ENCODE measurements at places on chromosomes 1 and 21.

DNA sequence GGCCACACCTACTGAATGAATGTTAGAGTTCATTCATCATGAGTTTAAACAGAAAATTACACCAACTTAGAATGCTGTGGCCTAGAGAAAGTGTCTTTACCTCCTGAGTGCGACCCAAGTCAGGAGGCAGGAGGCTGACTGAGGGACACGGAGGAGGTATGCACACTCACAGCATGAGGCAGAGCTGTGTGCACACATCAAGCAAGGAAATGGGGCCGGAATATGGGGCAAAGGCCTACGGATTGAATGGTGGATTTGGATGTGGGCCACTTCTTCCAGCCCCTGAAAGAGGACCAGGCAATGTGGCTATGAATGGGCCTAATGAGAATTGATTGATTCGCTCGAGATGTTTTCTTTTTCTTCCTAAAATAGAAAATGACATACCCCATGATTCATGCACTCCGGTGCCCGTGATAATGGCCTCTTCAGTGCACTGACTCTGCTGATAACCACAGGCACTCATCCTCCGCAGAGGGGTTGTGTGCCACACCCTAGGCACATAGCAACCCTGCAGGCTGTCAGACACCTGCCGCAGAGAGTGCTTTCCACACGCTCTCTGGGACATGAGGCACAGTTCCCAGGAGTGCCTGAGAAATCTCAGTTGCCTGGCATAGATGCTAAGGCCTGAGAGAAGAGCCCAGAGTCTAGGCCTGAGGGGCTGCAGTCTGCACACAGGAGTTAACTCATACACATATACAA is 155.5 kb downstream of the GLUL start:
- DNase-seq: no peak

- no peak for DNase-seq
Measured at GRCh38 chr1:158185770-158186169, 5.1 kb downstream of the CD1D start.

DNA sequence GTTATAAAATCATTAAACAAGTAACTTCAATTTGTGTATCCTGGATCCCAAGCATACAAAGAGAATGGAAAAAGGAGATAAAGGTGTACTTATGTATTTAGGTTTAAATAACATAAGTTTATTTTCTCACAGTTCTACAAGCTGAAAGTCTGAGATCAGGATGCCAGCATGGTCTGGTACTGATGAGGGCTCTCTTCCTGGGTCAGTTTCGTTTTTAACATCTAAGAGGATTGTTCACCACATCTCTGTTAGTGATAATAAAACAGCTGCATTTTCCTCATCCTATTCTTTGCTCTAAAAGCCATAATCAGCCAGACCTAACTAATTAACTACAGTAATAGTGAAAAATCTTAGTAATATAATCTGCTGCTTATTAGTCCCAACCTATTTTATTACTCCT is 5.2 kb downstream of the EGLN1 start:
- DNase-seq: no peak

GRCh38 chr1:41840592-41841246 is 78.0 kb downstream of the HIVEP3 start:
- no peak for DNase-seq

DNA sequence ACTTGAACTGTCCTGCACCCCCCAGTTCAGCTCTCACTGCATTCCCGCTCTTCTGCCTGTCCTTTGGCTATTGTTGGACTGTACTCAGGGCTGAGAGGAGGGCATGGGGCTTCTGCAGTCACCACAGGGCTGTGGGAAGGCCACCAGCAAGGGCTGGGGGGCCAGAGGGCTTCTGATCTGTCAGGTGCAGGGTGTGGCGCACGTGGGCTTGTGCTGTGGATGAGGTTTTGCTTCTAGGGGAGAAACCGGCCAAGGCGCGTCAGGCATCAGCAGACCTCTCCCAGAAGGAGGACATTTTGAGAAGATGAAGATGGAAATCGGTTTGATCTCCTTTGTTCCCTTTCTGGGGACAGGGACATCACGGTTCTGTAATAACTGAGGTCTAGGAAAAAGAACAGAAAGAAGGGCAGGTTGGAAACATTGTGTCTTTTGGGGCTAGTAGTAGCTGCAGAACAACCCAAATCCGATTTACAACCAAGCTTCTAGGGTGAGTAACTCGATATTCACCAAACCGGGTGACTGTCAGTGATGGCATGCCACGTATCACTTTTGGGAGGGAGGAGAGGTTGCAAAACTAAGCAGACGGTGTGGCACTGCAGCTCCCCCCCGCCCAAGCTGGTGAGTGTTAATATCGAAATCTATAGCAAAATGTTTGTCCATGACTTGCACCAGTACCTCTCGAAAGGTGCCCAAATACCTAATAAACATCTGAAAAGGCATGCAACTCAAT is 40.9 kb downstream of the AGPAT3 start:
- DNase-seq: no peak

GRCh38 chr1:63947904-63948303 is 174.1 kb downstream of the ROR1 start:
- DNase-seq: no peak

- no peak for DNase-seq
Measured at GRCh38 chr1:176692988-176693696, 230.2 kb downstream of the PAPPA2 start.

DNA sequence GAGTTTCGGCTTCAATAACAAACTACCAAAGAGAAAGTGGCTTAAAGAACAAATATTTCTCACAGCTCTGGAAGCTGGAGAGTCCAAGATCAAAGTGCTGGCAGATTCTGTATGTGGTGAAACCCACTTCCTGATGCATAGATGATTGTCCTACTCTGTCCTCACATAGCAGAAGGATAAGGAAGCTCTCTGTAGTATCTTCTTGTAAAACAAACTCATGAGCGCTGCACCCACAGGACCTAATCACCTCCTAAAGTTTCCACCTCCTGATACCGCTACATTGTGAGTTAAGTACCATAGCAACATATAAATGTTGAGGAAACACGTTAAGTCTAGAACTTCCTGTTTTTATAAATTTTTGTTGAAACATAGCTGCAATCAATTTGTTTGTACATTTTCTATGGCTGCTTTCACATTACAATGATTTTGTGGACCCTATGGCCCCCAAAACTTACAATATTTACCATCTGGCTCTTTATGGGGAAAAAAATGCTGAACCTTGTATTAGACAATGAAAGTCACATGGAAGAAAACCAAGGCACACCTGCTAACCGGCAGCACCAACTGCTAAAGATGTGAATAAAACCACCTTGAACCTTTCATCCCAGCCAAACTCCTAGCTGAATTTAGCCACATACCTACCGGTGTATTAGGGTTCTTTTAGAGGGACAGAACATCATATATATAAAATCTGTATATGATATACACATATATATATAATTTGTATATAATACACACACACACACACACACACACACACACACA is 1423.4 kb downstream of the NCAM2 start:
- DNase-seq: no peak

- DNase-seq: peak; percentile 55
Measured at GRCh38 chr1:41101950-41102607, 80.6 kb upstream of the SLFNL1 start.

DNA sequence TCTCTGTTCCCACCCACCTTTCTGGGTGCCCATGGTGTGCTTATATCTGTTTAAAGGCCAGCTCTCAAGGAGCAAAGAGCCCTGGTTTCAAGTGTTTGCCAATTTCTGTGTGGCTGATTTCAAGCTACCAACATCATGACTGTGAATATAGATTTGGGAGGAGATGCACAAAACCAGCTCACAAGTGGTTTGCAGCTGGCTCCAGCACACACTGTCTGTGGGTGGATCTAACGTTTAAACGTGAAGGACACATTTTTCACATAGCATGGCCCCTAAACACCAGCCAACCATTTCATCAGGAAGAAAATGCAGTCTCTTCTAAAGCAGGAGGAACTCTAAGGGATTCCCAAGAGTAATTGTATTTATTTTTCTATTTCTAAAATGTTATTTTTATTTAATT is 65.2 kb downstream of the FCRL5 start:
- DNase-seq: no peak

DNA sequence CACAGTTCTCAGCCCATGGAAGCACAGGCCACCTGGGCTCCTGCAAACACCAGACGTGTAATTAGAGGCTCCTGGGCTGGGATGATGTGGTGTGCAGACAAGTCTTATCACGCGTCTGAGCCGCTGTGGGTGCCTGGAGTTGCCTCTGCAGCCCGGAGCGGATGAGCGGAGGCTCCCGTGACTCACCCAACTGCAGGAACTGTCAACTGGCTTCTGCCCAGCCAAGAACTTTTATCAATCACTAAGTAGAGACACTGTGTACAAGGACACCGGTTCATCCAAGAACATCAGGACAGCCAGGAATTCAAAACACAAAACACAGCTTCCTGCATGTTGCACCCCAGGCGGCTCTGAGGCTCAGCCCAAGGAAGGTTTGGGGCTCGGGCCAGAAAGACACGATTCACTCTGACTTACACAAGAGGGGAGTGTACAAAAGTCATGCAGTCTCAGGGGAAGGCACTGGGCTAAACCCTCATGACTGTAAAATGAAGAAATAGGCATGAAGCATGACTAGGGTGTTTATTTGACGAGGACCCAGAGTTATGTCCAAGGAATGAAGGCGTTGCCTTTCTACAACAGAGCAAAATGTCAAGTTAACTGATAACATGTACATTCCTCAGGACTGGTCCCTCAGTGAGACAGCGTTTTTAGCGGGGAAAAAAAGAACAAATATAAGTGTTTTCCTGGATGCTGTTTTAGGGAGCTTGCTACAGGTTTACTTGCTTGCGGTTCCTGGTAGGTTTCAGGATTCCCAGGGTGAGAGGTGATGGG is 21.1 kb downstream of the ERRFI1 start:
- peak; percentile 40 for DNase-seq

GRCh38 chr1:29354511-29355098 is 118.3 kb downstream of the PTPRU start:
- DNase-seq: no peak

DNA sequence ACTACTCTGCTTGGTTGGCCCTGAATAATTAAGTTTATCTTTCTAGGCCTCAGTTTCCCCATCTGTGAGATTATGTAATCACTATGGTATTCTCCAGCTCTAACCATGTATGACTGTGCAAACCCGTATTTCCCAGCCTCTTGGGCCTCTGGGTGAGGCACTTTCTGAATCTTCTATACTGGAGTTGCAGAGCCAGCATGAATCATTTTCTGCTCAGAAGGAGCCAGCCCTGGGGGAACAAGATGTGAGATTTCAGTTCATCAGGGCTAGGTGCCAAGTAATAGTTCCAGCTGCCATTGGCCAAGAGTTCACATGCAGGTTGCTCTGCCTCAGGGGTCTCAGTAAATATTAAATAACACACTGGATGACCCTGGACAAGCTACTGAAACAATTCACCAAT is 47.7 kb upstream of the USP24 start:
- DNase-seq: no peak

DNA sequence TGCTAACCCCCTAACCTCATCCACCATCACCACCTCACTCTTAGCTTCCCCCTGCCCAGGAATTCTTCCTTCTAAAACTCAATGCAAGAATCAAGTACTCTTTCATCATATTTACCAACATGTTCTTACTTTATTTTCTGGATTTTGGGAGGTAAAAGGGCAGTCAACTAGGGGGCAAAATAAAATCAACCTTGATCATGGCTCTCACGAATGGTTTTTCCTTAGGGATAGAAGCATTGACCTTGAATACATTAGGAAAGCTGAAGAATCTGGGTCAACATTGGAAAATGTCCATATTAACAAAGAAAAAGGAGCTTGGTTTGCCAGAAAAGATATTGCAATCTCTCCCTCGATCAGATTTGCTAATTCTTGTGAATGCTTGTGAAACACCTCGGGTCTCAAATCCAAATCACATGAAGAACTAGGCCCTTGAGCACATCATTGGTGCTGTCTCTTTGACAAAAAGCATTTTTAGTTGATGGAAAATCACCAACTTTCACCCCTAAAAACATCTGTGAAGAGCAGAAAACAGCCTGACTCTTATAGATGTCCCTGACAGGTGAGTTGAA is 58.9 kb downstream of the ZC3H11B start:
- no peak for DNase-seq

DNA sequence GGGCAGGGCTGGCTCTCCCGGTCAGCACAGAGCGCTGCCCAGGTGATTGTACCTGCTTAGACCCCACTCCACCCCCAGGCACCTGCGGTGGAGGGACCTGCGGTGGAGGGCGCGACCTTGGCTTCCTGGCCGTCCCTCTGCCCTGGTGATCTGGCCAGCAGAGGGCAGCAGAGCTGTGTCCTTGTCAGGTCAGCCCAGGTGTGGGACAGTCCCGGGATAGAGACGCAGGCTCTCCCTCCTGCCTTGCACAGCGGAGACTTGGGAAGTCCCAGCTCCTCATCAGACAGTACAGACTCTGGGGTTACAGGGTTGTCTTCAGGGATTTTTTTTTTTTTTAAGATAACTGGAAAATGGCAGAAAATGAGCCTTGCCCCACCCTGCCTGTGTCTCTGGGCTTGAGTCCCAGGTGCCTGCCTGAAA is 10.0 kb downstream of the SLX9 start:
- peak; percentile 46 for DNase-seq

DNA sequence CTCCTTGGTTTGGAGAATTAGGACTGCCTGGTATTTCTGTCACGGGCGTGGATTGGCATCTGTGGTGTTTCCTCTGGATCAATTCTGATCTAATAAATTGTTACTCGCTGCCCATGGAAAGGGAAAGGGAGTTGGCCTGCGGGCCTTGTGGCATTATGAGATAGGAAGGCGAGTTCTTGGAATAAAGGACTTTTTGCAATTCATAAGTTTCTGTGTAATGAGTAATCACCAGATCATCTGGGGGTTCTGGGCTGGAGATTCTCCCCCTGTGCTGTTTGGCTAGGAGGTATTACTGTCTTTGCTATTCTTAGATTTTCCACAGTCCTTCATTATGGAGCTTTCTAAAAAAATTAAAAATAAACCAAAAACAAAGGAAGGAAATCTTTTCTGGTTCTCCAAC is 315.9 kb downstream of the CAMTA1 start:
- no peak for DNase-seq

DNA sequence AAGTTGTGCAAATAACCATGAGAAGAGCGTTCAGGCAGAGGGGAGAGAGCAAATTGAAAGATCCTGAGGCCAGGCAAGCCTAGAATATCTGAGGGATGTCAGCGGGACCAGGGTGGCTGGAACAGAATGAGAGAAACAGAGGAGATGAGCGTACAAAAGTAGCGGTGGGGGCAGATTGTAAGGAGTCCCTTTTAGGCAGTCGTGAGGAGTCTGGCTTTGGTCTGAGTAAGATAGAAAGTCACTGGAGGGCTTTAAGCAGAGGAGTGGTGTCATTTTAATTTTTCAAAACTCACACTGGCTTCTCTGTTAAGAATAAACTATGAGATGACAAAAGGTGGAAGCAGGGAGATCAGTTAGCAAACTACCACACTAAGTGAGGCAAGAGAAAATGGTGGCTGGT is 24.2 kb downstream of the ATP5PF start:
- no peak for DNase-seq

- peak; percentile 49 for DNase-seq
Measured at GRCh38 chr1:59903141-59903754, 23.3 kb downstream of the CYP2J2 start.

GRCh38 chr1:199834711-199835110 is 192.8 kb upstream of the NR5A2 start:
- no peak for DNase-seq

- DNase-seq: no peak
Measured at GRCh38 chr21:42632771-42633690, 20.4 kb upstream of the PDE9A start.

- no peak for DNase-seq
Measured at GRCh38 chr21:43598416-43599120, 60.7 kb downstream of the HSF2BP start.

GRCh38 chr1:9284061-9284460 is 8.6 kb upstream of the SPSB1 start:
- no peak for DNase-seq

- no peak for DNase-seq
Measured at GRCh38 chr1:6580593-6581409, 1.0 kb downstream of the ZBTB48 start.
